Dermis blood vessel endothelial cell (primary cell): ENCODE measurements at places on chromosomes 13 and 19. TPM values are rescaled to one million over a fixed set of nuclear protein-coding genes. Genes with fewer than 3 reads are reported as not detected.

DNA sequence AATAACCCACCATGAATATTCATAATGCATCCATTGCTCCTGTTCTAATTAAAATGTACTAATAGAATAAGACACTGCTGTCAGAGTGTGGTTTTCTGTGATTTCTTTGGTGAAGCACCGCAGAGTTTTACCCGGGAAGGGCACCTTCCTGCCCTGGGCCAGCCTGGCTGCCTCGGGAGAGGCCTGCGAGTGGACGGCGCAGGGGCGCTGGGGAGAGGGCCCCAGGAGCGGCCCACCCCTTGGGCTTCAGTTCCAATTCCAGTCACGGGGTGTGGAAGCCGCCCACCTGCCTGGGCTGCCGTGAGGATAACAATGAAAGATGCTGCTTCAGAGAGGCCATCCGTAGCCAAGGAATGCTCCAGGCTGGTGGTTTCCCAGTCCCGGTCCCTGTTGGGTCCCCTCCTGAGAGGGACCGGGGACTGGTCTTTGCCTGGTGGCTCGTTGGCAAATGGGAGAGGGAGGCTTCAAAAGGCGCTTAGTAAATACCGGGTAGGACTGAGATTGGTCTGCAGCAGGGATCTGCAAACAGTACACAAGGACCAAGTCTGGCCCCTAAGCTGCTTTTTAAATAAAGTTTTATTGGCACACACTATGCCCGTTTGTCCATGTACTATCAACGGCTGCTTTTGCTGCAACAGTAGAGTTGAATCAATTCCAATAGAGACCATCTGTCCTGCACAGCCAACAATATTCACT, 18.0 kb downstream of the TCF3 start:
- DNase-seq: no peak

DNA sequence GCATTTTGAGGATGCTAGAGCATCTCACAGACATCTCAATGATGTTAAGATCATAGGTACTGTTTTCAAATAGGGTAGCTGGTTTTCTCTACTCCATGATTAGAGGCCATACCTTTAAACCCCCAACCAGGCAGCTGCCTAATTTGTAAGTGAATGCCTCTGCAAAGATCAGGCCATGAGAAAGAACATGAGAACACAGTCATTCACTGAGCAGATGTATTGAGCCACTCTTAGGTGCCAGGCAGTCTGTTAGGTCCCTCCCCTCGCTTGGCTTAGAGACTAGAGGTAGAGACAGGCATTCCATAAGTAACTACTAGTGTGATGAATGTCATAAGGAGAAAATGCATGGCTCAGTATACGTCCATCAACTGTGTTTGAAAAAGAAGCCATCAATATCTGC, 410.0 kb downstream of the FGF9 start:
- no peak for DNase-seq

DNA sequence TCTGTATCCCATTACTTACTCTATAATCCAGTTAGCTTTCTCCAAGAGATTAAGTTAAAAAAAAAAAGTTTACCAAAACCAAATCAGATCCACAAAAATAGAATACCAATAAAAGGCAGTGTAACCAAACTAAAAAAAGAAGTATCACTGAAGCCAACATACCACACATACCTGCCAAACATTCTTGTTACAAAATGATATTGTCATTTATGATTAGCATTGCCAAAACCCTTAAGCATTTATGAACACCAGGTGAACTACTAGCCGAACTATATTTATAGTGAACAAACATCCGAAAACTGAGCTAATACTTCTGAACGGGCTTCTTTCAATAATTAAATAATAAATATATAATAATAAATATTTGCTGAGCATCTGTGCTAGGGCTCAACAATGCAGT, 59.1 kb upstream of the EEF1AKMT1 start:
- no peak for DNase-seq

DNA sequence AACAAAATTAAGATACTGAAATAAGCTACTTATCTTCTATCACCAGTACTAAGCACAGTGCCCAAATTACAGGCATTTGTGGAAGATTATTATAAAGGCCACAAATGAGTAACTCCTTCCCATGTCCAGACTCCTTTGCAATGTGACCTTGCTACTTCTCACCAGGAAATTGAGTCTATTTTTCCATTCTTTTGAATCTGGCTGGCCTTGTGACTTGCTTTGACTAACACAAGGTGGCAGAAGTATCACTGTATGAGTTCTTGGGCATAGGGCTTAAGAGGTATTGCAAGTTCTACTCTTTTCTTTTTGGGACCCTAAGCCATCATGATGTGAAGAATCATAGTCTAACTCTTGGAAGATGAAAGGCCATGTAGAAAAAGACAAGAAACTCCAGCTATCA, 49.9 kb downstream of the UGGT2 start:
- DNase-seq: peak; percentile 53

DNA sequence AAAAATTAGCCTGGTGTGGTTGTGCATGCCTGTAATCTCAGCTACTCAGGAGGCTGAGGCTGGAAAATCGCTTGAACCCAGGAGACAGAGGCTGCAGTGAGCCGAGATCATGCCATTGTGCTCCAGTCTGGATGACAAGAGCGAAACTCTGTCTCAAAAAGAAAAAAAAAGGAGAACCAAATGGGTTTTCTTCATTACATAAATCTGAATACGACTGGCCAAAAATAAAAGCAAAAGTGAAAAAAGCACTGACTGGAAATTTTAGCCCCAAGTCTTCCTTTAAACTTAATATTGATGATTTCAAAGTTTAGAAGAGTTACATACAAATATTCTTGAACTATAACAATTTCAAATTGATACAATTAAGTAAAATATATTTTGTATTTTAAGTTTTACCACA, 249.5 kb upstream of the STARD13 start:
- no peak for DNase-seq

The TLE2 gene
- total RNA-seq: 21.8 and 25.7 TPM in 2 replicates

The TYROBP gene
- not detected in 2 replicates for total RNA-seq

The TSPAN16 gene
- total RNA-seq: not detected in 2 replicates
